ENCODE measurements at places on chromosomes 13 and 19.

GRCh38 chr13:81602241-81602640 is 1261.3 kb upstream of the SPRY2 start:
- DNase-seq: no peak

DNA sequence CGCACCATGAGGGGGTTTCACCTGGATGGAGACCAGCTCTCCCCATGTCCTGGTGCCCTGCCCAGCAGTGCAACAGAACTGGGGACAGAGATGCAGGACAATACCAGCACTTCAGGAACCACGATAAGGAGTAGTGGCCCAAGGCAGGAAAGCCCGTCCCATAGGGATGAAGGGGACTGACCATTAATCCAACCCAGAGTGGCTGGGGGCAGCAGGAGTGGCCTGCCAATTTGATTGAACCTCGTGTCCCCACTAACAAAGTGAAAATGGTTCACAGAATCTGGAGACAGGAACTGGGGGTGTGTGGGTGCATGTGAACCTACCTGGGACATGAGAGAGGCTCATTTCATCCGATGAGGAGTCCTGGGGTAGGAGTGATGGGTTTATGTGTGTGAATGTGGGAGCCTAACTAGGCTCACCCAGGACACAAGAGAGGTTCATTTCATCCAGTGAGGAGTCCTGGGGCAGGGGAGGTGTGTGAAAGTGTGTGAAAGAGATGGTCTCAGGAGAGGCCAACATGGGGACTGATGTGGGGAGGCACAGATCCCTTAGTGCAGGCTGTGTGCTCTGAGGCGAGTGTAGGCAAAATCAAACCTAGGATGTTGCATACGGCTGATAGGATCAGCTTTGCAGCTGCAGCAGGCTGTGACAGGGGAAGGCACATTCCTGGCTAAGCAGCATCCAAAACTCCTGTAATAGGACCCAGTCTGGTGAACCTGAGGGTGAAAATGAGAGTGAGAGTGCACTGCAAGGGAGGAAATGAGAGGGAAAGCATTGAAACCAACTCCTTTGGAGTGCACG is 98.2 kb downstream of the ZNF429 start:
- no peak for DNase-seq

- no peak for DNase-seq
Observed at GRCh38 chr13:109370496-109370895, 415.9 kb downstream of the IRS2 start.

DNA sequence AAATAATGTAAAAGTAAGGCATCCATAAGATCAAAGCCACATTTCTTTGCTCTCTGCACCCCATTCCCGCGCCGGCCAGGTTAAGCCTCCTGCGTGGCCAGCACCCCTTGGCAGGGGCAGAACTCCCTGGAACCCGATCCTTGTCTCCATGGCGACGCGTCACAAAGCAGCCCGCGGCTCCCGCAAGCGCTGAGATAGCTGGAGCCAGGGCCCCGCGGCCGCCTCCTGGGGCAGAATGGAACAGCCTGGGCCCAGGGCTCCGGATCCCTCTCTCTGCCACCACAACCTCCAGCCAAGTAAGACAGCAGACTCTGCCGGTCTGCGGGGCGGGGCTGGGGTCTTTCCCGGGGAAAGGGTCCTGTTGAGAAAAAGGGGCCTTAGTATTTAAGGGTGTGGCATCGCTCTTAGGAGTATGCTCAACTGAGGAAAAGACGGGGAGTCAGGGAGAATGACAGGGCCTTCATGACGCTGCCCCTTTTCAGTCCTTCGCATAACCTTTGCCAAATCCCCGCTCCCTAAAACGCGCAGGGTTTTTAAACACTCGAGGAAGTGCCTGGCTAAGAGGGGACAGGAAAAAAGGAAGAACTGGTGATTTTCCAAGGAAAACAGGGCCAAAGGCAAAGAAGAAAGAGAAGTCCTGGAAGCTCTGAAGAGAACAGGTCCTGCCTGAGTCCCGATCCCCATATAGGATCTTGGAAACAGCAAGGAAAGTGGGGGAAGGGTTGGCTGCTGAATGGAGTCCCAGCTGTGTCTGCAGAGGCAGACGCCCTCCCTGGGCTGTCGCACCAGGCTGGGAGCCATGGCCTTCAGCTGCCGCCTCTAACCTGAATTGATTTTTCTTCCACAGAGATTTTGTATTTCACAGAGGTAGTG is at the start of gene TEX26:
Gene TEX26 (plus strand): TSS at position 176 of the 873 bp plus-strand sequence. CDS start 60 bp downstream, at position 236.
- no peak for DNase-seq

- DNase-seq: no peak
Observed at GRCh38 chr19:4501691-4502090, 16.6 kb downstream of the PLIN4 start.

GRCh38 chr19:40339018-40339728 is 9.0 kb downstream of the C19orf47 start:
- DNase-seq: no peak

GRCh38 chr19:7554565-7554964 is 19.0 kb downstream of the PNPLA6 start:
- no peak for DNase-seq

DNA sequence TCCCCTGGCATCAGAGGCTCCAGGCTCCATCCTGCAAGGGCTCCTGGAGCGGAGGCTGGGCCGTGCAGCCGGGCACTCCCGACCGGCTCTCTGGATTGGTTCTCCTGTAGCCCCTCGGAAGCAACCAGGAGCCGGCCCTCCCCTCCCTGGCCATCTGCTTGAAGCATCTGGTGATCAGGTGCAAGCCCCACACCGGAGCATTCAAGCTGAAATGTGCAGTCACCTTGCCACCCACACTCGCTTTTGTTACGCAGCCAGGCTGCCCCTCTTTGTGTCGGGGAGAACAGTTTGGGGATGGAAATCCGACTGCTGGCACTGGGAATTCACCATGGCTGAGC is 258.8 kb downstream of the ZNF536 start:
- DNase-seq: no peak

GRCh38 chr13:34587576-34587975 is 354.5 kb upstream of the NBEA start:
- peak; percentile 93 for DNase-seq

- DNase-seq: no peak
Observed at GRCh38 chr13:75324413-75324940, 157.5 kb downstream of the TBC1D4 start.

DNA sequence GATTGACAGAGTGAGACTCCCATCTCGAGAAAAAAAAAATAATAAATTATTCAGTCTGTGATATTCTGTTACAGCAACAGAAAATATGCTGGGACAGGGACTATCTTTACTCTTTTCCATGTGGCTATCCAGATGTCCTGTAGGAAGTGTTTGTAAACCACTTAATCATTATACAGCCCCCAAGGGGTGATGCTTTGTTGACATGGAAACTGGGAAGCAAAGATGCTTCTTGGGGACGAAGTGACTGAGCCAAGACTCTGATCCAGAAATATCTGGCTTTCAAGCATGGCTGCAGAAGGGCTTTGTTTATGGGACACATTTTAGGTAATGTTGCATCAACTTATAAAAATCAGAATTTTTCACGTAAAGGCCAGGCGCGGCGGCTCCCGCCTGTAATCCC is 5.4 kb downstream of the ZNF8 start:
- DNase-seq: no peak

- no peak for DNase-seq
Observed at GRCh38 chr19:29953352-29954247, 11.6 kb downstream of the URI1 start.

- no peak for DNase-seq
Observed at GRCh38 chr13:113390874-113391497, 27.1 kb upstream of the GRTP1 start.

Measured in retinal pigment epithelial cell (primary cell).